Activated CD4-positive, CD25-positive, alpha-beta regulatory T cell treated with anti-CD3 and anti-CD28 coated beads, Interleukin-2, amount 50 U/mL, for 72 hours (primary cell): ENCODE measurements at places on chromosomes 12 and 14.

GRCh38 chr12:108374596-108375320 is 35.6 kb upstream of the CMKLR1 start:
- no peak for DNase-seq

DNA sequence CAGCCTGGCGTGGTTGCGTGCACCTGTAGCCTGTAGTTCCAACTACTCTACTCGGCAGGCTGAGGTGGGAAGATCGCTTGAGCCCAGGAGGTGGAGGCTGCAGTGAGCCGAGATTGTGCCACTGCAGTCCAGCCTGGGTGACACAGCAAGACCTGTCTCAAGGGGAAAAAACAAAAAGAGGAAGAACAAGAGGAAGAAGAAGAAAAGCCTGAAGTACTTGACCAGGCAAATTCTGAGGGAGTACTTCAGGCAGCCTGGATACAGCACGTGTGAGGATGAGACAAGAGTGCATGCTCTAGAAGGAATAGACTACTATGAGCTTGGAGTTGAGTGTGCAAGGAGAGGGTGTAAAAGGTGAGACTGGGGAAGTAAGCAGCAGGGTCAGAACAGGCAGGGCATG is 1.8 kb downstream of the GDF3 start:
- no peak for DNase-seq

GRCh38 chr14:64722842-64723447 is 18.7 kb downstream of the PLEKHG3 start:
- no peak for DNase-seq

GRCh38 chr14:73695082-73695481 is 19.1 kb downstream of the PNMA1 start:
- DNase-seq = no peak

- DNase-seq = no peak
Measured at GRCh38 chr12:10331642-10332239, 24.1 kb downstream of the KLRD1 start.

GRCh38 chr12:99976762-99977161 is 8.0 kb downstream of the ANKS1B start:
- no peak for DNase-seq

DNA sequence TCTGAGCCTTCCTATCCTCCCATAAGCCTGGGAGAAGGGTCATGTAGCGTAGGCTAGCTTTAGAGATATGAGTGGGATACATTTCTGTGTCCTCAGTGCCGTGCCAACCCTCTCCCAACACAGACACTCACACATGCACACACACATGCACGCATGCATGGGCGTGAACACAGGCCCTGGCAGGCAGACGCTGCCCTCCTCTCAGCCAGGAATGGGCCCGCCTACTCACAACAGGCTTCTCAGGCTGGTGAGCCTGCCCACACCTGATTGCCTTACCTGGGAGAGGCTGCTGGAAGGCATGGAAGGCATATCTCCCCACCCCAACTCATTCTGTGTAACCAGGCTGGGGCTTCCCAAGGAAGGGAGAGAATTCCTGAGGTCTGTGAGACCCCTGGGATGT is 12.8 kb upstream of the ACVR1B start:
- no peak for DNase-seq
